ENCODE measurements at places on chromosomes 1 and 21. TPM values are rescaled to one million over a fixed set of nuclear protein-coding genes. Genes with fewer than 3 reads are reported as not detected.

OR14K1 gene
- total RNA-seq, result not detected

DNA sequence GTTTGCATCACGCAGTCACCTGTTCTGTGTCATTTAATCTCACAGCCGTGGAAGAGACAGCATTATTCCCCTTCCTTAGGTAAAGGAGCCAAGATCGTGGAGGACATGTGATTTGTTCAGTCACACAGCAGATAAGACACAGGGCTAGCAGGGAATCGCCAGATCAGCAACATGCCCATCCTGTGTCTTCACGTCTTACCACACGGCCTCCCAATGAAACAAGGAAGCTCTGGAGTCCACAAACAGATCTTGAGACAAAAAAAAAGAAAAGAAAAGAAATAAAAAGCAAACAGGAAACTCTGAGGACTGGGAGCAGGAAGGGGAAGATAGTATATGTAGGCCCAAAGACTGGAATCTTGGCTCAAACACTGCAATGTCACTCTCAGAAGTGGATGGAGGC, 155.3 kb downstream of the ADSS2 start:
- DNase-seq, result no peak

ARHGEF19 gene
- 4.5 TPM for total RNA-seq

DNA sequence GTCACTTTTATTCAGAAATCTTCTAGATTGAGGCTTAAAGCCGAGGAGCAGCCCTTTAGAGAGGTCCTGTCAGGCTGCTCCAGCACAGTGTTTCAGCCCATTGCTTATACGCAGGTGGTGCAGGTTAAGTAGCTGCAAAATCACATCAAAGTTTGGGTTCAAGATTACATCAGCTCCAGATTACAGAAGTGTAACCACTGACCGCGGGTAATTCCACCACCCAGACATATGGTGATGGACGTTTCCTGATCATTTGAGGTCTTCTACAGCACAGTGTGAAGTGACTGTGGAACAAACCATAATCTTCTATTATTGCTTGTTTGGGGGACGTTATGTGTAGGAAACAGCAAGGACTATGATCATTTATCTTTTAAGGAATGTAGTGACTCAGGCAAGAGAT, 11.8 kb downstream of the C1orf115 start:
- DNase-seq, result no peak

NKAIN1 gene
- total RNA-seq, result under 0.01 TPM

GRCh38 chr21:39980241-39980820, 113.1 kb downstream of the PCP4 start:
- DNase-seq, result no peak

DNA sequence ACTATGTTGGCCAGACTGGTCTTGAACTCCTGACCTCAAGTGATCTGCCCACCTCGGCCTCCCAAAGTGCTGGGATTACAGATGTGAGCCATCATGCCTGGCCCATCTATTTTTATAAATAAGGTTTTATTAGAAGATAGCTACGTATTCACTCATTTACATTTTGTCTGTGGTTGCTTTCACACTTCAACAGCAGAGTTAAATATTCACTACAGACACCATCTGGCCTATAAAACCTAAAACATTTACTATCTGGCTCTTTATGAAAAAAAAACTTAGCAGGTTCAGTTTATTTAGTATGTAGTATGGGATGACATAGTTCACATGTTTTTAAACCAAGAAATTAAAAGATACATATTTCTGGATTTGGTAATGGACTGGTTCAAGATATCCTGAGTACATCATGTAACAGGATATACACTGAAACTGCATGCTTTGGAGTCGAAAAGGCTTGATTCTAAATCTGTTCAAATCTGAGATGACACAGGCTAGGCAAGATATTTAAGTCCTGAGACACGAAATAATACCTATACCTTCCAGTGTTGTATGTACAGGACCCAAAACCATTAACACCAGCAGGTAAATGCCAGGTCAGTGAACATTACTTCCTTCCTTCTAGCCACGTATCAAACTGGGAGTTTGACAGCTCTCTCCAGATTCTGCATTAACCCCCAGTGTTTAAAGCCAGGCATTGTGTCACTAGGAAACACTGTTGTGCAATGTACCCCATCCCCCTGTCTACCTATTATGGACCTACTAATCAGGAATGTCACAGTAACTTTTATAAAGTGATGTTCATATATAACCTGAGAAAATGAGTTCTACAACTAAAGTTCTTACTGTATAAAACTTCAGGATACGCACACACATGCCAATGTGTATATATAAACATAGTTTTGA, 54.3 kb upstream of the SDC3 start:
- DNase-seq, result no peak

- DNase-seq, result no peak
Measured at GRCh38 chr1:18007391-18008041, 100.1 kb upstream of the IGSF21 start.

PCSK9 gene
- under 0.01 TPM for total RNA-seq

GRCh38 chr1:17084787-17085186, 31.0 kb upstream of the SDHB start:
- DNase-seq, result no peak

DNA sequence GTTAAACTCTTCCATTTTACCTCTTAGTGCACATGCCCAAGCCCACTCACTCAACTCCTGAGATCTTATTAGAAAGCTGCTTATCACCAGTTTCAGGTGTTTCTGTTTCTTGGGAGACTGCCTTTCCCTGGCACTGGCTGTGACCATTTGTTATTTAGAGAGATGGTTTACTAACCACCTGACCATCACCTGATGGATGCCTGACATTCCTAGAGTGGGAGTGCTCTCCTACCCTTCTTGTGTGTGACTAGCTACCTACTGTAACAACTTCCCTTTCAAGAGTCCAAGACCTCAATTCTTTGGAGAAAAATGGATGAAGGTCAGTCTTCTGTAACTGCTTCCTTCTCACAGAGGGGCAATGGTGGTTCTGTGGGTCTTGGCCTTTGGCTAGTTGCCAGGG, 755.2 kb upstream of the ADAMTS5 start:
- DNase-seq, result no peak

FCN3 gene
- total RNA-seq, result not detected

- no peak for DNase-seq
Measured at GRCh38 chr1:240973875-240974274, 361.9 kb upstream of the GREM2 start.
